Heart left ventricle (tissue), 16 donors: ENCODE measurements at places on chromosomes 11 and 22. TPM values are rescaled to one million over a fixed set of nuclear protein-coding genes. Genes with fewer than 3 reads are reported as not detected.
A peak's percentile ranks its signal among the peaks of the same experiment; 100 is the strongest.

- no peak for DNase-seq
These were observed 5.9 kb upstream of the TSKU start for GRCh38 chr11:76777305-76777704.

DNA sequence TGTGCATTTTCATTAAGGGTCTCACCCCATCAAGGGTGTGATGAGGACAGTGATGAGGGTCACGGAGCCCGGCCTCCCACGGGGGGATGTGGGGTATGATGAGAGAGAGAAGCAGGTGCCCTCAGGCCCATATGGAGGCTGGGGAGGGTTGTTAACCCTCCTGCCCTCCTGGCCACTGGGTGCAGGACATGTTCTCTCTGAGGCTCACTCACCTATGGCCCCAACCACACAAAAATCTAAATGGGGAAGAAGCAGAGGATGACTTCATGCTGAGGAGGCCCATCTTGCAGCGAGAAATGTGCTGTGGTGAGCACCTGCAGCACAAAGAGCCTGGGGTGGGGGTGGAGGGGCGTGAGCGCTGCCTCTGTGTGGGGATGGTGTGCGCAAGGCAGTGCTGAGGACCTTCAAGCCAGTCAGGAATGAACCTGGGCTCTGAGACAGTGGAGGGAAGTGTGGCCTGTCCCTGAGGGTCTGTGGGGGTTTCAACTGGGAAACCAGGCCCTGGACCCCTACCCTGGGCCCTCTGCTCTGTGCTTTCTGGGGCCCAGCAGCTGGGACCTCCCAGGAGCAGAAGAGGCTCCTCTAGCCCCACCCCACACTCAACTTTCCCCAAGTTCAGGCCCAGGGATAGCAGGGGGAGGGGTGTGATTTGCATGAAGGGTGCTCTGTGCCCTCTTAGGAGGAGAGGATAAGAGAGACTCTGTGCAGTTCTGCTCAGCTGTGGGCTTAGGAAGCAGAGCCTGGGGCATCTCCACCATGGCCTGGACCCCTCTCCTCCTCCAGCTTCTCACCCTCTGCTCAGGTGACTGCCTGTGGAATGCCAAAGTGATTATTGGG lies 43.0 kb upstream of the TOP3B start:
- no peak for DNase-seq

Gene HTR3A
- polyA plus RNA-seq: not detected

DNA sequence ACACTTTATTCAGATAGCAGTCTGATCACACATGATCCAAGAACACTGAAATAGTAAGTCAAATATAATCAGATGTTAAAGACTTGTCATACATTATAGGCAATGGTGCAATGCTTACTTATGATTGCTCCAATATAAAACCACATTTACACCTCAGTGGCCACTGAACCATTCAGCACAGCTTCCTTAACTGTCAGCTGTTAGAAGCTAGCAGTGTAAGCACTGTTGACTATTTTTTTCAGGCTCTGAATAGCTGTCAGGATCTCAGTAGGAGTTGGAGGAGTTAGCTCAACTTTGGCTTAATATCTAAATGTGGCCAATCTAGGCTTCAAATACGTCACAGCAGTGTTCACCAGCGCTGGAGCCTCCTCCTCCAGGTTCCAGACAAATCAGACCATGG lies 36.6 kb downstream of the METTL15 start:
- DNase-seq: no peak

GRCh38 chr22:26892166-26893041 lies 235.0 kb downstream of the MIAT start:
- DNase-seq: no peak

- DNase-seq: no peak
These were observed 43.6 kb downstream of the IGF2 start for GRCh38 chr11:2095542-2095941.

GRCh38 chr22:20498913-20499312 lies 3.3 kb upstream of the KLHL22 start:
- no peak for DNase-seq

- peak; percentile 2 for DNase-seq
These were observed 24.1 kb upstream of the TSKU start for GRCh38 chr11:76759092-76759491.

GRCh38 chr11:109203176-109203575 lies 218.8 kb upstream of the C11orf87 start:
- no peak for DNase-seq

- no peak for DNase-seq
These were observed 393.0 kb upstream of the KIRREL3 start for GRCh38 chr11:127393460-127393997.

Gene CCDC188
- 1.0 TPM for polyA plus RNA-seq

Gene CCDC73
- polyA plus RNA-seq: 0.01 TPM

- no peak for DNase-seq
These were observed 15.9 kb upstream of the CYB5R2 start for GRCh38 chr11:7689239-7689638.

Gene P2RX6
- polyA plus RNA-seq: 0.06 TPM

DNA sequence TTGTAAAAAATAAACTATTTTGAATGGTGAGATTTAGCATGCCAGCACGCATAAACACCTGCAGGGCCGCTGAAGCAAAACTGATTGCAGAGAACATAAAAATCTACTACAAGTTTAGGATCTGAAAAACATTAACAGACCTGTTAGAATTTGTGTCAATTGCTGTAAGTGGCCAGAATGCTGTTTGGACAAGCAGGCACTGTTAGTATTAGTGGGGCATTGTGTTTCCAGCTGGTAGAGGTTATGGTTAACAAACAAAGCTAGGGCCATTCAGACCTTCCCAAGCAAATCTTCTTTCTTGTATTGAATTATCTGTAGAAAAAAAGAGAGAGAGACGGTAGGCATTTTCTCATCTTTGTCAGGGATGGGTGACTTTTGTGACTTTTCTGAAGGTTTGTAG lies 57.6 kb upstream of the OLFML1 start:
- DNase-seq: no peak

Gene SCN2B
- 5.0 TPM for polyA plus RNA-seq

Gene DDI1
- not detected for polyA plus RNA-seq

GRCh38 chr11:122234257-122234656 lies 118.2 kb upstream of the BLID start:
- DNase-seq: no peak

Gene C22orf42
- polyA plus RNA-seq: not detected

DNA sequence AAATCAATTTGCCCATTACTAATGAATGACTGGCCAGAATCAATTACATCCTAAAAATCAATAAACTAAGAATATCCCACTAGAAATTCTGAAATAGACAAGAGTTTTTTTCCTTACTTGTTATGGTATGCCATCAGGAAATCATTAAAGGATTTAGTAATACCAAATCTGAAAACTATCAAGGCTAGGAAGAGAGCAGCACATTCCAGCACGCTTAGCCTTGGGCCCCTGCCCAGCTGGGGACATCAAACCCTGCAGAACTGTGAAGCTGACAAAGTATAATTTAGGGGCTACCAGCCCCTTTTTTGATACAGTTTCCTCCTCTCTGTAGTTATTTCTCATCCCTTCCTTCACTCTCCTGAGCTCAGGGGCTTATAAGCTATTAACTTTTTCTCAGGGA lies 247.8 kb upstream of the ZC3H12C start:
- no peak for DNase-seq

DNA sequence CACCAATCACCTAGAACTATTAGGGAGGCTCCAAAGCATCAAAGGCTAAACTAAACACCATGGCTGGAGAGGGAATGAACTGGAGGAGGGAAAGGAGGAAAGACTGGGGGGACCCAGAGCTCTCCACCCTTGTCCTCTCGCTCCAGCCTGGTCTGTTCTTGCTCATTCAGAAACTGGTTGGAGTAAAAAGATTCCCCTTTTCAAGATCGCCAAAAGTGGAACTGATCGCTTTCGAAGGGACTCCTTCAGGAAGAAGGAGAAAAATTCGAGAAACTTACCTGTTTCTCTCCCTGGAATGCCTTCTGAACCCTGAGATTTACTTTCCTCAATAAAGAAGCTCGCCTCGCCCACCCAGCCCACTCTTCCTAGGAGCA lies 46.9 kb downstream of the OR4D9 start:
- DNase-seq: no peak

GRCh38 chr11:62487136-62487535 lies 59.5 kb downstream of the AHNAK start:
- DNase-seq: no peak

- no peak for DNase-seq
These were observed 23.7 kb upstream of the SLC36A4 start for GRCh38 chr11:93221539-93221938.

DNA sequence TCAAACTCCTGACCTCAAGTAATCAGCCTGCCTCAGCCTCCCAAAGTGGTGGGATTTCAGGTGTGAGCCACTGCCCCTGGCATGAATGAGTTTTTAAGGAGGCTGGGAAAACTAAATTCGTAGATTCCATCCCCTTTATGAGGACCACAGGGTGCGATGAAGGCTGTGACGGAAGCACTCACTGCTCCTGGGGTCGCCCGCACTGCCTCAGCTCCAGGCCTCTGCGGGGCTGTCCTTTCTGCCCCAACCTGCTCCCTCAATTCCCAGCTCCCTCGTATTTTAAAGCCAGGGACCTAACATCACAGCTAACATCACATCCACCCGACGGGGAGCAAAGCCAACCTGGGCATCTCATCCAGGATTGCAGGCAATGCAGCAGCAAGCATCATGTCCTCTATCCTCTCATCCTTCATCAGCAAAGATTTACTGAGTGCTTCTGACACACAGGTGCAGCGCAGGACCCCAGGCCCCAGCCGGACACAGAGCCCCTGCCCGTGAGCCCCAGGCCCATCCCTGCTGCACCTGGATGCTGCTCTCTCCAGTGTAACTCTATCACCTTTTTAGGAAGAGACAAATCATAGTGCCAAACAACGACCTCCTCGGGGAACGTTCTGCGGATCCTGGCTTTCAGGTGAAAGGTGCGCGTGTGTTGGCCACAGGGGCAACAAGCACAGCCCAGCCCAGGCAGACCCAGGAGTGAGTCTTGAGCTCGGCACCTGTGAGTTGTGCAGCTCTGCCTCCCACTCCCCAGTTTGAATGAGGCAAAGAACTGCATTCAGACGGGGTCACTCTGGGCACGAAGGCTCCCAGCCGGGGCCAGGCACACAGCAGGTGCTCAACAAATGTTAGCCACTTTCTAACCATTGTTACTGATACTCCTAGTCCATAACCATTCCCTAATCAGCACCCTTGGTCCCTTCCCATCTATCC lies 134.3 kb downstream of the CRYBB2 start:
- no peak for DNase-seq

Gene BCO2
- 80.7 TPM for polyA plus RNA-seq

- DNase-seq: peak; percentile 84
These were observed 460.0 kb downstream of the BUD13 start for GRCh38 chr11:116312570-116313391.

Gene NCF4
- polyA plus RNA-seq: 3.4 TPM

DNA sequence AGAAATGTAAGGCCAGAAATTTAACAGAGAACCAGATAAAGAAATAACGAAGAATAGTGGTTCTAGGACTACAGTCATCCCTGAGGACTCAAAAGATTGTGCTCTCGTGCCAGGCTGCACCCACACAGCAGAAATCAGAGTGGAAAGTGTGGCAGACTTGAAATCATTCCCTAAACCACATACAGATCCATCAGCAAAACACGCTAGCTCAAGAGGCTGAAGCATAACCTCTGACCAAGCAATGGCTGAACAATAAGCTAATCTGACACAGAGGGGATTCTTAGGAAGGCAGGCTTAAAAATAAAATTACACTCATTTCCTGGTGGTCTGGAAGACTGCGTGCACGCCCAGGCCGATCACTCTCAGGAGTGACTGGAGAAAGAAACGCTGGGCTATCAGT lies 19.0 kb downstream of the NCF4 start:
- DNase-seq: no peak

GRCh38 chr22:24216541-24217209 lies 28.2 kb downstream of the GGT5 start:
- no peak for DNase-seq

Gene C1QTNF4
- 0.64 TPM for polyA plus RNA-seq

Gene RTN4RL2
- polyA plus RNA-seq: 1.1 TPM

Gene MB
- 16,360 TPM for polyA plus RNA-seq

GRCh38 chr11:76782531-76783293 lies 444 bp upstream of the TSKU start:
- peak; percentile 93 for DNase-seq

GRCh38 chr11:119835753-119836152 lies 106.8 kb upstream of the NECTIN1 start:
- no peak for DNase-seq

Gene RFPL2
- not detected for polyA plus RNA-seq

Gene PLEKHA7
- polyA plus RNA-seq: 13.1 TPM

GRCh38 chr11:23620617-23621016 lies 760.3 kb upstream of the CCDC179 start:
- no peak for DNase-seq

Gene PGM2L1
- 0.57 TPM for polyA plus RNA-seq

GRCh38 chr11:68153742-68154141 lies 32.6 kb upstream of the CHKA start:
- DNase-seq: no peak

GRCh38 chr11:111378861-111379601 lies at the start of gene POU2AF1:
TSS of gene POU2AF1 (minus strand) at chr11:111379275. CDS start at chr11:111379177, 98 bp downstream.
- DNase-seq: no peak

- peak; percentile 51 for DNase-seq
These were observed 61.0 kb upstream of the PLET1 start for GRCh38 chr11:112321501-112322172.

Gene PDE3B
- 2.7 TPM for polyA plus RNA-seq

Gene GGTLC3
- polyA plus RNA-seq: not detected

Gene TRPM5
- not detected for polyA plus RNA-seq

Gene RCOR2
- 4.8 TPM for polyA plus RNA-seq

Gene OR5A1
- not detected for polyA plus RNA-seq

Gene SMIM35
- not detected for polyA plus RNA-seq
